ENCODE measurements at places on chromosomes 1 and 21. TPM values are rescaled to one million over a fixed set of nuclear protein-coding genes. Genes with fewer than 3 reads are reported as not detected.

- no peak for DNase-seq
Measured at GRCh38 chr1:65434760-65435159, 14.3 kb downstream of the LEPR start.

DNA sequence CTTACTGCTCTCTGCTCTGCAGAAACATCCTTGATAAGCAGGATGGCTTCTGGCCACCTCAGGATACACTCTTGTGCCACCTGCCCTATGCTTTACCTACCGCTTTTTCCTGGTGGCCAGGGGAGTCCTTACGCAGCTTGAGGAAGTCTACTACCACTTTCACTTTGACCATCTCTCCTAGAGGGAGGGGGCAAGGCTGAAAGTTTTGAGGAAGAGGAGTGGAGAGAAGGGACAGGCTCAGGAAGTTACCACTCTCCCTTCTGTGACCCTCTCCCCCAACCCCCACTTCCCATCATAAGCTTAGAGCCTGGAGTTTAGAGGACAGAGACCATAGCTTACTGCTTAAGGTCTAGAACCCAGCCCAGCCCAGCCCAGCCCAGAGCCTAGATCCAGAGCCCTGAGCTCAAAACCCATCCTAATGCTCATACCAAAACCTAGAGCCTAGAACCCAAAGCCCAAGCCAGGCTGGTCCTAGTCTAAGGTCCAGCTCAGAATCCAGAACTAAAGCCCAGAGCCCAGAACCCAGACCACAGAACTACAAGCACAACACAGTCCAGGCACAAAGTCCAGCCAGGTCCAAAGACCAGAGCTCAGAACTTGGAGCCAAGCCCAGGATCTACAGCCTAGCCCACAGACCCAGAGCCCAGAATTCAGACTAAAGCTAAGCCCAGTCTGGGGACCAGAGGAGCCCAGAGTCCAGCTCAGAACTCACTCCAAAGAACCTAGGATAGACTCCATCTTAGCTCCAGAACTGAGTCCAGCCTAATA, 18.0 kb upstream of the MFSD2A start:
- DNase-seq, result no peak

DNA sequence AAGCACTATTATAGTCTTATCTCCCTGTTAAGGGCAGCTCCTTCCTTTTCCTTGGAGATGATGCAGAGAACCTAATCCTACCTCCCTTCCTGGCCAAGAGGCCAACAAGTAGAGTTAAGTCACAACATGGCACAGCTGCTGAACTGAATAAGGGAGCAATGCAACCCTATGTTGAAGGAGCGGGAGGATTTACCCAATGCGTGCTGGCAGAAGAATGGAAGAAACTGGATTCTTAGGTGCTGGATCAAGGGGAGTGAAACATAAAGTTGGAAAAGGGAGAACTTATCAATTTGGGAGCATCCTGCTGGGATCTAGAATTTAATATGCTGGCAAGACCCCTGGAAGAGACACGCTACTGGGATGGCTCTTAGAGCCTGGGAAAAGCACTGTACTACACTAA, 12.0 kb upstream of the HUNK start:
- DNase-seq, result no peak

The FPGT gene
- 18.1 TPM for total RNA-seq
